ENCODE measurements at places on chromosomes 7 and 10.
A peak's percentile ranks its signal among the peaks of the same experiment; 100 is the strongest.

- no peaks in the 10 kb centered on the region for H3K36me3 ChIP-seq
- H3K27ac ChIP-seq = no peak overlapping the region
- H3K4me1 ChIP-seq = peaks cover 2% of the 10 kb centered on the region
- H3K4me3 ChIP-seq = no peak overlapping the region
- no peak for DNase-seq
- H3K27me3 ChIP-seq = no peaks in the 10 kb centered on the region
Measured at GRCh38 chr10:116113721-116114501, 159.1 kb downstream of the GFRA1 start.

DNA sequence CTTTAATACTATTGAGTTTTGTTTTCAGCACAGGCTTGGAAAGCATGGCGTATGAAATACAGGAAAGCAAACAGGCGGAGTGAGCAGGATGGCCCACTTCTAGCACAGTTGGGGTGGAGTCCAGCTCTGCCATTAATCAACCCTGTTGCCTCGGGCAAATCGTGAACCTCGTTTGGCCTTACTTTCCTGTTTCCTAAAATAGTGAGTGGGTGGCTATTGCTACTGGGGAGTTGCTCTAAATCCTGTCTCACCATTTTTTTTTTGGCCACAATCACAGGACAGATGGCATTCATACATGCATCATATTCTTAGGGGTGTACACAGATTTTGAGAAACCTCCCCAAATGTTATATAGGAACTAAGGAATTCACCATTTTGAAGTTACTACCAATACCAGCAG lies 157.8 kb downstream of the ANLN start:
- no peaks in the 10 kb centered on the region for H3K4me1 ChIP-seq
- H3K27me3 ChIP-seq = no peaks in the 10 kb centered on the region
- no peak for DNase-seq

- no peak overlapping the region for H3K4me3 ChIP-seq
- DNase-seq = no peak
- no peaks in the 10 kb centered on the region for H3K4me1 ChIP-seq
- no peak overlapping the region for H3K27ac ChIP-seq
- H3K27me3 ChIP-seq = no peaks in the 10 kb centered on the region
Measured at GRCh38 chr7:157320608-157320980, 16.2 kb upstream of the DNAJB6 start.

- H3K4me1 ChIP-seq = no peaks in the 10 kb centered on the region
- no peak overlapping the region for H3K4me3 ChIP-seq
- no peaks in the 10 kb centered on the region for H3K27me3 ChIP-seq
- peak; percentile 90 for DNase-seq
Measured at GRCh38 chr7:151736403-151736909, 140.5 kb downstream of the PRKAG2 start.

DNA sequence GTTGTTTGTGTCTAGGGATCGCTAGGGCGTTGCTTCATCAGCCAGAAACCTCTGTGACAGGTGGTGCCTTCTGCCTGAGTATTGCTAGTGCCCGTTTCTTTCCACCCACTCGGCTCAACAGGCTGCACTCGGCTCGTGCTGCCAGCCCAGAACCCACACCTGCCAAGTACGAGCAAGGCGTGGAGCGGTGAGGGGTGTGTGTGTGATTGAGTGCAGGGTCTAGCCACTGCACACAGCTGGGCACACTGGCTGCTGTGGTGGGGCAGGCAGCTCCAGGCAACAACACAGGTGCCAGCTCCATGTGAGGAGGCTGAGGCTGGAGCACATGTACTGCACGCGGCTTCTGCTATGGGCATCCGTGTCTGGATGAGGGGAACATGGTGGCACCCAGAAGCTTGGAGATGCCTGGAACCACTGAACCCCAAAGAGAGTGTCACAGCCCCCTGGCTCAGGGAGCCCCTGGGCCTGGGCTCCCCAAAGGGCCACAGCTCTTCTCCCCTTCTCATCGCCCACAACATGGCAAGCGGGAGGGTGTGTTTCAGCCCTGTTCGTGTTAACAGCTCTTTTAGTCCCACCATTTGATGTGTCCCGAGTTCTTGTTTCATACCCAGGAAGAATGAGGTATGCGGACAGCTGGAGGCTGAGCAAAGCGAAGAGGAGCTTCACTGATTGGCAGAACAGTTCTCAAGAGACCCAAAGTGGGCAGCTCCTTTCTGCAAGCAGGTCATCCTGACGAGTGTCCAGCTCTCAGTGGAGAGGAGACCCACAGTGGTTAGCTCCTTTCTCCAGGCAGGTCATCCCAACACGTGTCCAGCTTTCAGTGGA lies 78.1 kb downstream of the HDAC9 start:
- no peaks in the 10 kb centered on the region for H3K4me1 ChIP-seq
- no peak overlapping the region for H3K27ac ChIP-seq
- H3K36me3 ChIP-seq = no peaks in the 10 kb centered on the region
- H3K27me3 ChIP-seq = no peaks in the 10 kb centered on the region
- no peak overlapping the region for H3K4me3 ChIP-seq

DNA sequence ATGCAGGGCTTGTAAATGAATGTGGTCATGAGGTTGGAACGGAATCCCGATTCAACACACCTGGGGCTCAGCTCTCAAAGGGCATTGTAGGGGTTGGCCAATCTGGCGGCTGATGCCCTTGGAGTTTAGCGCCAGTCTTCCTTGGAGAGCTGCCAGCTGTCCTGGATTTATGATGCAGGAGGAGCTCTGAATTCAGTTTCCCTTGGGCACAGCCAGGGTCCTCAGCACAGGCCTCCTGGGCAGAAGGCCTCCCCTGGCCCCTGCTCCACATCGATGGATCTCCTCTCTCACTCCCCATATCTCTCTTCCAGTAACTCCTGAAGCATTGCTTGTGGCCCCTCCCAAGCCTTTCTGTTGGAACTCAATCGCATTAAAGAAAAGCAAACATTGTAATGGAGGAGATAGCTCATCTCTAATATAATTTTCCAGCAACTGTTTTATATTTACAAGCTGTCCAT lies 985 bp upstream of the CYTH3 start:
- H3K4me1 ChIP-seq = peaks cover 3% of the 10 kb centered on the region
- DNase-seq = no peak
- no peak overlapping the region for H3K27ac ChIP-seq

DNA sequence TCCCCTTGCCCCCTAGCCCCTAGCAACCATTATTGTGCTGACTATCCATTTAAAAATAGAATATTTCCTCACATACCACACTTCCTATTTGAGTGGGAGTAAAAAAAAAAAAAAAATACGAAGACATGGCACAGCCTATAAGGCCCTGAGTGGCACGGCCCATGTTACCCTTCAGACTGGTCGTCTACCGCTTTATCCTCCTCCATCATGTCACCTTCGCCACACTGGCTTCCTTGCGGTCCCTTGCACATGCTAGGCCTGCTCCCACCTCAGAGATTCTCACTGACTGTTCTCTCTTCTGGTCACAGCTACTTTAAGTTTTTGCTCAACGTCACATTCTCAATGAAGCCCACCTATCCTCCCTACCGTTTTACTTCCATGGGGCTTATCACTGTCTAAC lies 130.3 kb downstream of the ATE1 start:
- no peaks in the 10 kb centered on the region for H3K4me1 ChIP-seq
- H3K36me3 ChIP-seq = no peaks in the 10 kb centered on the region
- DNase-seq = no peak

- H3K4me1 ChIP-seq = no peaks in the 10 kb centered on the region
- no peak overlapping the region for H3K27ac ChIP-seq
- H3K4me3 ChIP-seq = no peak overlapping the region
Measured at GRCh38 chr7:41466760-41467384, 236.0 kb downstream of the INHBA start.

DNA sequence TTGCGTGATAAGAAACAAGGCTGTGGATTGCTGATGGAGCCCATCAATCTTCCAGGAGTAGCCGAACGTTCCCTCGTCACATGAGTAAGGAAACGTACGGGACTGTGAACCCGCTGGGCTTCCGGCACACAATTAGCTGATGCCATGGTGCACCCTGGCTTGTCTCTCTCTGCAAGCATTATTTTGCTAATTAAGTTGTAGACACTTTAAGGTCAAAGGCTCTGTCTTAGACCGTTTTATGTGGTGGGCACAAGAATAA lies 50.9 kb downstream of the ADARB2 start:
- H3K27ac ChIP-seq = no peak overlapping the region
- H3K4me1 ChIP-seq = no peaks in the 10 kb centered on the region
- H3K27me3 ChIP-seq = no peaks in the 10 kb centered on the region
- H3K4me3 ChIP-seq = no peak overlapping the region
- DNase-seq = no peak
- no peaks in the 10 kb centered on the region for H3K36me3 ChIP-seq

DNA sequence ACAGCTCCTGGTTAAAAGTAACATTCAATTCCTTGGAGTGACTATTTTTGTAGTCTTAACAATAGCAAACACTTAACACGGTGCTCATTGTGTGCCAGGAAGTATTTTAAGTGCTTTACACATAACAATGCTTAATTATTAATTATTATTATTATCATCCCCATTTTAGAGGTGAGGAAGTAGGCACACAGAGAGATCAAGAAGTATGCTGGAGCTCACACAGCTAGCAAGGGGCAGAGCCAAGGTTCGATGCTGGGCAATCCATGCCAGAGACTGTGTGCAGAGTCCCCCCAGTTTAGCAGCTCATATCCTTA lies 48.2 kb upstream of the SMNDC1 start:
- no peaks in the 10 kb centered on the region for H3K36me3 ChIP-seq
- no peaks in the 10 kb centered on the region for H3K27me3 ChIP-seq
- H3K4me3 ChIP-seq = no peak overlapping the region
- H3K27ac ChIP-seq = no peak overlapping the region
- H3K4me1 ChIP-seq = peaks cover 4% of the 10 kb centered on the region

DNA sequence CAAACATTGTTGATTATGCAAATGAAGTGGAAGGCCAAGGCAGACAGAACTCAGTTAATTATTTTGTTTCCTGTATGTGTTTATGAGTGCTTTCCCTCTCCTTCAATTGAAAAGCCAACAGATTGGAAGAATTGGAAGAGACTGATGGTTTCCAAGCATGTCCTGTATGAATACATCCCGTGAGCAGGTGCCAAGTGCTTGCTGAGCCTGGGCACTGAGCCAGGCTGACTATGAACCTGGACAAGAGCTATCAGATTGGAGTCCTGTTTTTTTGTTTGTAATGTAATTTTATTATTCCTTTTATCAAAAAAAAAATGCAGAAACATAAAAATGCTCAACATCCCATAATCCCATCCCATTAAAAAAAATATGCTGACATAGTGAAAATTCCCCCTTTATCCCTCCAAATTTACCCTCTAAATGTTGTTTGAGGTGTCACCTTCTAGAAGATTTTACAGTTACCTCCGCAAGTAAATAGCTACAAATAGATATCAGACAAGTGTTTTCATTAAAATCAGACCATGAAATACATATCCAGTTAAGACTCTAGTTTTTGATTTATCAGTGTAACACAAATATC lies 449.5 kb downstream of the GRID1 start:
- no peaks in the 10 kb centered on the region for H3K36me3 ChIP-seq
- H3K27me3 ChIP-seq = no peaks in the 10 kb centered on the region
- DNase-seq = no peak
- peaks cover 10% of the 10 kb centered on the region for H3K4me1 ChIP-seq

GRCh38 chr7:112929421-112929820 lies 139.2 kb upstream of the TMEM168 start:
- H3K36me3 ChIP-seq = no peaks in the 10 kb centered on the region
- H3K27ac ChIP-seq = no peak overlapping the region
- H3K4me3 ChIP-seq = no peak overlapping the region
- no peak for DNase-seq

GRCh38 chr10:90195288-90195840 lies 494.0 kb downstream of the KIF20B start:
- H3K4me3 ChIP-seq = no peak overlapping the region
- H3K27me3 ChIP-seq = no peaks in the 10 kb centered on the region
- DNase-seq = no peak
- no peaks in the 10 kb centered on the region for H3K36me3 ChIP-seq
- no peak overlapping the region for H3K27ac ChIP-seq
- H3K4me1 ChIP-seq = no peaks in the 10 kb centered on the region

GRCh38 chr10:59907918-59908807 lies 1.8 kb upstream of the CCDC6 start:
- DNase-seq = peak; percentile 99
- peaks cover 7% of the 10 kb centered on the region for H3K4me1 ChIP-seq
- peak overlapping the region; percentile 95 for H3K27ac ChIP-seq
- no peaks in the 10 kb centered on the region for H3K36me3 ChIP-seq

DNA sequence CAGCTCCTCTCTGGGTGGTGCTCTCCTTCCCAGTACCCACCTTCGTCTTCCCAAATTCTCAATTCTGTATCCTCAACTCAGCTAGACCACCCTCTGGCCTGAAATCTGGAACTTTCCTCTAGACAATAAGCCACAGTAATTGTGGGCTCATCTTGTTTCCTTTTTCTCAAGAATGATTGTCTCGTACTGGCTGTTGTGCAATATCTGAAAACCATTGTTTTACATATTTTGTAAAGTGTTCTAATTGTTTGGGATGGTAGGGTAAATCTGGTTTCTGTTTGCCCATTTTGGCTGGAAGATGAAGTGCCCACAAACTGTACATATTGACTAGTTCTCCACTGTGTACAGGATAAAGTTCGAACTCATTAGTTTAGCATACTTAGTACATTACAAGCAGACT lies 11.3 kb upstream of the NOBOX start:
- H3K27ac ChIP-seq = no peak overlapping the region
- no peak for DNase-seq
- H3K27me3 ChIP-seq = no peaks in the 10 kb centered on the region
- H3K4me1 ChIP-seq = no peaks in the 10 kb centered on the region
- no peak overlapping the region for H3K4me3 ChIP-seq
- H3K36me3 ChIP-seq = no peaks in the 10 kb centered on the region

DNA sequence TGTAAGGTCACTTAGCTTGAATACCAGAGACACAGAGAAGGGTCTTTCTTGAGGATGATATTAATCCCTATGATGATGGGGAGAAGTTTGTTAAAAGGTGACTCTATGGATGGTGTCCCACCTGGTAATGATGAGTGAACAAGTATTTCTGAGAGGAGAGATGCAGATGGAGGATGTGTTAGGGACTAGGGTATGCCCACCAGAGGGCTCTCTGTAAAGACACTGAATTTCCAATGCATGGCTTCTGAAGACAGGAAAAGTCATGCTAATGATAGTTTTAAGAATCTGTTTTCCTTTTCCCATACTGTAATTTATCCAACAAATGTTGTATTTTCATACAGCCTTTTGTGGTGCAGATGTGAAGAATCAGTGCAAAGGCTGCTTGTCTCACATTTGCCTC lies 1250.9 kb upstream of the CELF2 start:
- no peaks in the 10 kb centered on the region for H3K36me3 ChIP-seq
- peak; percentile 31 for DNase-seq
- no peaks in the 10 kb centered on the region for H3K27me3 ChIP-seq

DNA sequence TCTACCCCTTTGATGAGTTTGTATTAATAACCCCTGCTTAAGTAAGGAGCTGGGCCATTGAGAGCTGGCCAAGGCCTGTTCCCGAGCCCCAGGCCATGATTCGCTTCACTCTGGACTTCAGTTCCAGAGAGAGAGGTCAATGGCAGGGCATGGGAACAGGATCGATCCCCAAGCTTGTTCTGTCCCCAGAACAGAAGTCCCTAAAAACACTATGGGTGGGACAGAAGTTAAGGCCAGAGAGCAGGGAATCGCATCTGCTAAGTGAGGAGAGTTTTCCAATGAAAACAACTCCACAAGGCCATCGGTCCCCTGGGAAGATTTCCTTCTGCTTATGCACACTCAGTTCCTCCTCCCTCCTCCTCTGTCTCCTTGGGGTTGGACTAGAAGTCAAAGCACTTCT lies 159.6 kb downstream of the LSM5 start:
- no peaks in the 10 kb centered on the region for H3K27me3 ChIP-seq
- no peak overlapping the region for H3K27ac ChIP-seq
- no peaks in the 10 kb centered on the region for H3K36me3 ChIP-seq
- no peak overlapping the region for H3K4me3 ChIP-seq
- no peak for DNase-seq
- H3K4me1 ChIP-seq = no peaks in the 10 kb centered on the region
